ENCODE measurements at places on chromosomes 1 and 21.

GRCh38 chr1:70084314-70084915 lies 121.0 kb downstream of the LRRC40 start:
- no peak for DNase-seq

GRCh38 chr1:165129568-165130164 lies 226.8 kb downstream of the LMX1A start:
- no peak for DNase-seq

DNA sequence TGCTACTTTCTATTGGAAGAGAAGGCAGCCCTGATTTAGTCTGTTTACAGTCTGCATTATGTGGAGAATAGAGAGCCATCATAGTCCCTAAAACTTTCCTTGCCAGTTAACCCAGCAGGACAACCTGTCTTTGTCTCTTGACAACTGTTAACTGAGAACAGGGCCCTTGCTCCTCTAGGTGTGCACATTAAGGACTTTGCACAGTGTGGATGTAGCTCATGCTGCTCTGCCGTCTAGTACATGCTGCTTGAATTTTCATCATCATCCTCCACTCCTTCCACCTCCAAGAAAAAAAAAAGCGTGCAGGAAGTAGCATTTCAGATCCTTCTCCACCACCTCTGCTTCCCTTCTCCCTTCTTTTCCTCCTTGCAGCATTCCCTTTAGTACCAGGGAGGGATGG lies 91.5 kb downstream of the PBX1 start:
- no peak for DNase-seq

- no peak for DNase-seq
Measured at GRCh38 chr1:21706151-21706835, 37.1 kb upstream of the RAP1GAP start.

GRCh38 chr1:23247276-23247675 lies 30.0 kb upstream of the HTR1D start:
- DNase-seq = no peak

Data from stimulated activated CD8-positive, alpha-beta memory T cell treated with anti-CD3 and anti-CD28 coated beads, Interleukin-15, amount 100 ng/mL, for 4 hours (primary cell).